A549 treated with CORT108297 at 1 μM for 4 hours (cell line): ENCODE measurements at places on chromosomes 3 and 15. TPM values are rescaled to one million over a fixed set of nuclear protein-coding genes. Genes with fewer than 3 reads are reported as not detected.

The SPESP1 gene
- total RNA-seq: not detected in 5 replicates

The DET1 gene
- 5.3 to 6.4 TPM (median 5.7 TPM) in 5 replicates for total RNA-seq

The FAM81A gene
- 12.1 to 14.6 TPM (median 12.8 TPM) in 5 replicates for total RNA-seq

The CCR3 gene
- not detected in 5 replicates for total RNA-seq

The SPINT1 gene
- total RNA-seq: 0.85 to 1.0 TPM (median 0.88 TPM) in 5 replicates

The VPS18 gene
- 18.3 to 23.8 TPM (median 22.5 TPM) in 5 replicates for total RNA-seq

The GNAT1 gene
- 0.06 TPM in 1 of 5 replicates, not detected in the others for total RNA-seq

The CLDN1 gene
- 21.1 to 29.3 TPM (median 26.0 TPM) in 5 replicates for total RNA-seq

The RLBP1 gene
- not detected in 5 replicates for total RNA-seq

The A4GNT gene
- not detected in 5 replicates for total RNA-seq

The SQOR gene
- total RNA-seq: 70.1 to 75.4 TPM (median 73.4 TPM) in 5 replicates

The IQCF5 gene
- not detected in 5 replicates for total RNA-seq

The MUC4 gene
- total RNA-seq: 0.02 to 0.04 TPM in 2 of 5 replicates, not detected in the others

The GRAMD2A gene
- 0.06 TPM in 1 of 5 replicates, not detected in the others for total RNA-seq

The LEKR1 gene
- total RNA-seq: 0.54 to 1.1 TPM (median 0.68 TPM) in 5 replicates

The TMEM45A gene
- 2.0 to 2.4 TPM (median 2.4 TPM) in 5 replicates for total RNA-seq

The CYP1A1 gene
- total RNA-seq: 1.3 to 2.5 TPM (median 2.0 TPM) in 5 replicates

The SAMMSON gene
- not detected in 5 replicates for total RNA-seq

The CHST2 gene
- 0.55 to 0.99 TPM (median 0.79 TPM) in 5 replicates for total RNA-seq

The CPNE9 gene
- 0.09 to 0.24 TPM (median 0.14 TPM) in 5 replicates for total RNA-seq

The NUP210 gene
- 29.5 to 42.6 TPM (median 40.7 TPM) in 5 replicates for total RNA-seq

The GJD2 gene
- total RNA-seq: not detected in 5 replicates

The CSTA gene
- total RNA-seq: 0.82 to 1.2 TPM (median 1.0 TPM) in 5 replicates
